ENCODE measurements at places on chromosomes 3 and 15.

DNA sequence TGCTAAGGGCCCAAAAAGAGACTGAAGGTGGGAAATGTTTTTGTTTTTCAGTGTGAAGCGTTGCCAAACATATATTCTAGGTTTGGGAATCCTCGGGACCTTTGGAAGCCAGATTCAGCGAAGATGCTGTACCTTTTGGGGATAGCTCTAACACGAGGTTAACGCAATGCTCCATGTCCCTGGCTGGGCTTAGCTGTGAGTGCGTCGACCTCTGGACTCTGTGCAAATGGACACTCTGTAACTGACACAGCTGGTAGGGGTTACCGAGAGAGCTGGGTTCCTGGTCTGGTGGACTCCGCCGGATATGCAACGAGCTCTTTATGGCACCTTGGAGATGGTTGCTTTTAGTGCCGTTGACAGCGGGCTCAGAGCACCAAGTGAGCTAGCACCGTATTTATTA is 724 bp upstream of the SH3GL3 start:
- DNase-seq: no peak

GRCh38 chr3:134369231-134369741 is 5.0 kb downstream of the AMOTL2 start:
- no peak for DNase-seq

- no peak for DNase-seq
These were observed 43.6 kb downstream of the C3orf20 start for GRCh38 chr3:14718539-14718938.

- DNase-seq: no peak
These were observed 288.7 kb downstream of the GBE1 start for GRCh38 chr3:81472600-81473362.

DNA sequence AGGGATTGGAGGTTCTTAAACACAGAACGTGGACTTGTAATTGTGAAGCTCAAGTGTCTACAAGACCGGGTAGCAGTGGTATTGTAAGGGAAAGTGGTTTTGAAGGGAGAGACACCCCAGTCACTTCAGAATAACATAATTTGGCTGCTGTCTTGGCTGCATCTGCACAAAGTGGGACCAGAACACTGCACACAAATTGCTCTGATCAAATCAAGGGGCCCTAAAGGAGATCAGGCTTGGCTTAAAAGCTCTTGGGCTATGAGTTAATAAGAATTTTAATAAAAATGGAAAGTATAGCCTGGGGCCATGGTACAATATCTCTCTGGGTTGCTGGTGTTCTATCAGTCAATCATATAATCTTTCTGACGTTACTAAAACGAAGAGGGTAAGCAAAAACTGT is 356.1 kb upstream of the ICE2 start:
- no peak for DNase-seq
